Natural killer cell treated with Interleukin-12 subunit alpha and Interleukin-12 subunit beta and Interleukin-15 and Interleukin-18, amount 100 ng/mL, for 72 hours (primary cell): ENCODE measurements at places on chromosomes 5 and 9. TPM values are rescaled to one million over a fixed set of nuclear protein-coding genes. Genes with fewer than 3 reads are reported as not detected.
A peak's percentile ranks its signal among the peaks of the same experiment; 100 is the strongest.

DNA sequence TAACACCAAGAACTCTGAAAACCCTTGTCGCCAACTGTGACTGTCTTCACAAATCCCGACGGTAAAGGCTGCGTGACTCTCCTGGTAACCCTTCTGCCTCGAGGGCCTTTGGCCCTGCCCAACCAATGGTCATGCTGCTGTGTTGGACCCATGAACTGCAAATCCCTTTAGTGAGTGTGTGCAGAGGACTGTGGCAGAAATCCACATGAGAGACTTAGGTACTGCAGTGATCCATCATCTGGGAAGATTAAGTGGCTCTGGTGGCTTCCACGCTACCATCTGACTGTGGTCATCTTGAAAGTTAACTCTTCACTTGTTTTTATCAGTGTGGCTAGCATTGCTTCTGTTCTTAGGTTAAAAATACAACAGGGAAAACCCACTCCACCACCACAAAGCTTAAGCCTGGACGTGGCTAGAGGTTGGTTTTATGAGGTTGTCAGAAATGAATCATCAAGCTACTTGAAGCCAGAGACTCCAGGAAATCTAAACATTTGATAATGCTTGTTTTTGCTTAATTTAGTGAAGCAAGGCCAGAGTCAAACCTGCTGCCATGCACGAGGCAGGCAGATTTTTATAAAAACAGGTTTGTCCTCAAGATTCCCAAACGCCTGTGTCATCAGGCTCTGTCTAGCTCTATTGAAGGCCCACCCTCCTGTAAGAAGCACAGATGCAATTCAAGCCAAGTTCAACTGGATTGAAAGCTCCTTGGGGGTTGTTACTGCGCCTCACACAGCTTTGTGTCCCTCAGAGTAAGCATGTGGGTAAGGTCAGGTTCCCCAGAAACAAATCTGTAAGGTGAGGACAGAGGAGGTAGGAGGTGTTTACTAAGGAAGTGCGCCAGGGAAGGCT, 52.7 kb upstream of the ERCC6L2 start:
- DNase-seq: peak; percentile 79
- H3K27ac ChIP-seq: peak overlapping the region; percentile 66
- H3K4me1 ChIP-seq: peaks cover 47% of the 10 kb centered on the region
- H3K27me3 ChIP-seq: peaks cover 10% of the 10 kb centered on the region
- H3K36me3 ChIP-seq: peaks cover 5% of the 10 kb centered on the region

DNA sequence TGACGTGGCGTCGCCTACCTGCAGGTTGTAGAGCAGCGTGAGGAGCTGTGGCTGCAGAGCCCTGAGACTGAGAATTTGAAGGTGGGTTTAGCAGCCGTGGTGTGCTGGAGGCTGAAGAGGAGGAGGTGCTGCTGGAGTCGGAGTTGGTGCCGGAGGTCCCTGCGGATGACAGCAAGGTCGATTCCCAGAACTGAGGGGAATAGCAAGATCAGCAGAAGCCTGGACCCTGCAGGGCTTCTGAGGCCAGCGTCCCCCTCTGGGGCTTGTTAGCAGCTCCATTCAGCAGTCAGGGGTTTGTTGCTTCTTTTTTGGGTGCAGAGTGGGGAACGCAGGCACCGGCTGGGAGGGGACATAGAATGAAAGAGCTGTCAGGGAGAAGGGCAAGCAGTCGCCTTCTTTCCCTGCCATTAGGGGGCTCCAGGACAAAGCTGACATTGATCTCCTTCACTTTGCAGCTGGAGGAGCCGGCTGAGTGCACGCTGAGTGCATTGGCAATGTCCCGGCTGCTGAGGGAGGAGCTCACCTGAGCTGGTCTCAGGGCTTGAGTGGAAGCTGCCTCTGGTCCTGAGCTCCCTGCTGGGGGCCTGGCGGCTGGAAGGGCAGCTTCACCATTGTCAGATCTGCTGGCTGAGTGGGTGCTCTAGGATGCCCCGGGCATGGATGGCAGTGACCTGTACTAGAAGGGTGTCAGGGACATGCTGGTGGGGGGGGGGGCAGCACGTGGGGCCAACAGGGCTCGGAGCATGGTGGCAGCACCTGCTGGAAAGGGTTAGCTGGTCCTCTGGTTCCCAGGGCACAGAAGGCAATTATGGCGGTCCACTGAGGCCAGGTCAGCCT, 20.8 kb downstream of the OBP2B start:
- H3K4me3 ChIP-seq: no peak overlapping the region
- H3K4me1 ChIP-seq: peaks cover 18% of the 10 kb centered on the region
- H3K36me3 ChIP-seq: no peaks in the 10 kb centered on the region
- DNase-seq: no peak
- no peak overlapping the region for H3K27ac ChIP-seq

Gene PTGR1
- total RNA-seq: not detected

Gene SIGMAR1
- total RNA-seq: 45.6 TPM

- DNase-seq: no peak
- H3K4me1 ChIP-seq: no peaks in the 10 kb centered on the region
- no peak overlapping the region for H3K27ac ChIP-seq
- H3K36me3 ChIP-seq: peaks cover 20% of the 10 kb centered on the region
- H3K4me3 ChIP-seq: no peak overlapping the region
These were observed 483.3 kb downstream of the DMAC1 start for GRCh38 chr9:7316166-7316795.

GRCh38 chr9:14401911-14402310, 88.0 kb upstream of the NFIB start:
- H3K27ac ChIP-seq: no peak overlapping the region
- DNase-seq: no peak
- no peak overlapping the region for H3K4me3 ChIP-seq
- no peaks in the 10 kb centered on the region for H3K36me3 ChIP-seq
- H3K27me3 ChIP-seq: no peaks in the 10 kb centered on the region
- no peaks in the 10 kb centered on the region for H3K4me1 ChIP-seq

Gene SLC36A2
- total RNA-seq: not detected

GRCh38 chr5:28542987-28543386, 1504.6 kb upstream of the CDH9 start:
- H3K4me1 ChIP-seq: no peaks in the 10 kb centered on the region
- H3K27ac ChIP-seq: no peak overlapping the region
- H3K27me3 ChIP-seq: no peaks in the 10 kb centered on the region
- H3K36me3 ChIP-seq: no peaks in the 10 kb centered on the region
- DNase-seq: no peak

Gene ECM2
- not detected for total RNA-seq

Gene TMEM8B
- 1.8 TPM for total RNA-seq

- no peaks in the 10 kb centered on the region for H3K36me3 ChIP-seq
- H3K27ac ChIP-seq: no peak overlapping the region
- H3K27me3 ChIP-seq: no peaks in the 10 kb centered on the region
- DNase-seq: no peak
- H3K4me3 ChIP-seq: no peak overlapping the region
These were observed 149.4 kb upstream of the TARS1 start for GRCh38 chr5:33291216-33292000.

DNA sequence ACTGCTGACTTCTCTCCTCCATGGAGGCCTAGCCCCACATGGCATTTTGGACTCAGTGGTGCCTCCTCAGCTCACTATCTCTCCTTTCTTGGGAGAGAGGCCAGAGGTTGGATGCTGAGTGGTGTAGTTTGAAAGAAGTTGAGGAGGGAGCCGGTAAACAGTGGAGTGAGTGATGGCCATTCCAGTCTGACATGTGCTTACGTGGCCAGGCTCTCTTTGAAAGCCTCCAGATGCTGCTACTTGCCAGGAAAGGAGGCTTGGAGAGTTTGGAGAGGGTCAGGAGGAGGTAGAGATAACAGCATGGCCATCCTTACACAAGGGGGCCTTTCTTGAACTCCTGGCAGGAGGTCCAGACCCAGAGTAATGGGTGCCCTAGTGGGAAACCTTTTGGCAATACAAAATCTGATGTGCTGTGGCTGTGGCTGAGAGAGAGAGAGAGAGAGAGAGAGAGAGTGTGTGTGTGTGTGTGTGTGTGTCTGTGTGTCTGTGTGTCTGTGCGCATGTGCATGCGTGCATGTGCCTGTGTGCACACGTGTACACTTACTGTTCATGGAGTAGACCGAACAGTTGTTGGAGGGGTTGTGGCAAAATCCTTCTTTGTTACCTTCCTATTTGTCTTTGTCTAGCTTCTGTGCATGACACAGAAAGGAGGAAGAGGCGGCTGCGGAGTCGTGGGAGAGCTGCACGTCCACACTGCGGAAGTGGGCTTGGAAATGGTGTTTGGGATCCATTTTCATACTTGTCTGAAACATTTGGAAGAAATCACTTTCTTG, 37.8 kb downstream of the RALGPS1 start:
- DNase-seq: no peak
- H3K36me3 ChIP-seq: no peaks in the 10 kb centered on the region
- no peak overlapping the region for H3K4me3 ChIP-seq
- H3K4me1 ChIP-seq: no peaks in the 10 kb centered on the region
- H3K27me3 ChIP-seq: peaks cover 7% of the 10 kb centered on the region

- H3K27ac ChIP-seq: no peak overlapping the region
- H3K4me1 ChIP-seq: peaks cover 71% of the 10 kb centered on the region
These were observed 29.3 kb downstream of the DOCK2 start for GRCh38 chr5:169666365-169666764.

DNA sequence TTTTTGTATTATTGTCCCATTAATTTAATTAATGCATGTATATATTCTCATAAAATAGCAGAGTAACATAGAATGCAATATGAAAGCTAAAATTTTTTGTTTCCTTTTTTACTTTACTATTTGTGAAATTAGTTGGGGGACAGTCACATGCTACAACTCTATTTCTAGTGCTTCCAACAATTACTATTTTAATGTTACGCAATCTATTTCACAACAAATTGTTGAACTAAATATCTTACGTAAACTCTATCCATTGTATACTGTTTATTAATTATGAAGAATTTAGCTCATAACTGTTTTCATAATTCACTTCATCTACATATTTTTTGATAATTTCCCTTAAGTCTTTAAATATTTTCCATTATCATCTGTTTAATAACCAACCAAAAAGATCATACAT, 1685.4 kb upstream of the CDH6 start:
- no peaks in the 10 kb centered on the region for H3K4me1 ChIP-seq
- peaks cover 7% of the 10 kb centered on the region for H3K36me3 ChIP-seq
- no peaks in the 10 kb centered on the region for H3K27me3 ChIP-seq
- H3K4me3 ChIP-seq: no peak overlapping the region

DNA sequence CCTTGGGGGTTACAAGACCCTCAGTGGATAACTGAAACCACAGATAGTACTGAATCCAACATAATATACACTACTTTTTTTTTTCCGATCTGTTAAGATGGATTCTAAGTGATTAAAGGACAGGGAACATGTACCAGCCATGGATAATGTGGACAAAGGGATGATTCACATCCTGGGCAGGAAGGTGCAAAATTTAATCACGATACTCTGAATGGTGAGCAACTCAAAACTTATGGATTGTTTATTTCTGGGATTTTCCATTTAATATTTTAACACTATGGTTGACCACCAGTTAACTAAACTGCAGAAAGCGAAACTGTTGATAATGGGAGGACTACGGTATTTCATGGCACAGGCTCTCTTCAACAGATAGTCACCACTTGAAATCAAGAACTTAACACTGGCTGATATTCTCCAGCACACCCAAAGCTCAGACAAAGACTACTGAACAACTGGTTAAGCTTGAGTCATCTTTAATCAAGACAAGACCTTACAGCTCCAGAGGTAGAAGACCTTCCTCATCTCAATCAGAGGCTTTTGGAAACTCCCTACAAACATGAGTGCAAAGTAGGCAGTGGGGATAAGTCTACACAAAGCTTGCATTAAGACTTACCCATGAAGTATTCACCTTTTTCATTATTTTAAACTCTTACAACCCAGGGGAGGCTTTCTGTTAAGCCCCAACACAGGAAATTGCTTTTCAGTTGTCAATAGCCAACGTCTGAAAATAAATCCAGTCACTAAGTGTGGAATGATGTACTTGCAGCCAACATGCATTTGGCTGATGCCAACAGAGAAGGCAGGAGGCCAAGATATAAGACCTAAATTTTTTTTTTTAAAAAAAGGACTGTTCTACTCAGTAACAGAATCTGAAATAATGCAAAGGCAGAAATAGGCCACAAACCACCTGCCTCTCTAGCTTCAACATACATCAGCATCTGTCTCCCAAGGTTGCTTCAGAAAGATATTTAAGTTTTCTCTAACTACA, 78.7 kb downstream of the ELAVL2 start:
- DNase-seq: no peak
- no peak overlapping the region for H3K27ac ChIP-seq
- H3K36me3 ChIP-seq: no peaks in the 10 kb centered on the region
- no peak overlapping the region for H3K4me3 ChIP-seq
- no peaks in the 10 kb centered on the region for H3K27me3 ChIP-seq
- no peaks in the 10 kb centered on the region for H3K4me1 ChIP-seq

GRCh38 chr9:120569556-120569955, 10.4 kb downstream of the CDK5RAP2 start:
- DNase-seq: no peak
- H3K4me3 ChIP-seq: no peak overlapping the region
- H3K27me3 ChIP-seq: no peaks in the 10 kb centered on the region
- H3K36me3 ChIP-seq: peaks cover 32% of the 10 kb centered on the region

DNA sequence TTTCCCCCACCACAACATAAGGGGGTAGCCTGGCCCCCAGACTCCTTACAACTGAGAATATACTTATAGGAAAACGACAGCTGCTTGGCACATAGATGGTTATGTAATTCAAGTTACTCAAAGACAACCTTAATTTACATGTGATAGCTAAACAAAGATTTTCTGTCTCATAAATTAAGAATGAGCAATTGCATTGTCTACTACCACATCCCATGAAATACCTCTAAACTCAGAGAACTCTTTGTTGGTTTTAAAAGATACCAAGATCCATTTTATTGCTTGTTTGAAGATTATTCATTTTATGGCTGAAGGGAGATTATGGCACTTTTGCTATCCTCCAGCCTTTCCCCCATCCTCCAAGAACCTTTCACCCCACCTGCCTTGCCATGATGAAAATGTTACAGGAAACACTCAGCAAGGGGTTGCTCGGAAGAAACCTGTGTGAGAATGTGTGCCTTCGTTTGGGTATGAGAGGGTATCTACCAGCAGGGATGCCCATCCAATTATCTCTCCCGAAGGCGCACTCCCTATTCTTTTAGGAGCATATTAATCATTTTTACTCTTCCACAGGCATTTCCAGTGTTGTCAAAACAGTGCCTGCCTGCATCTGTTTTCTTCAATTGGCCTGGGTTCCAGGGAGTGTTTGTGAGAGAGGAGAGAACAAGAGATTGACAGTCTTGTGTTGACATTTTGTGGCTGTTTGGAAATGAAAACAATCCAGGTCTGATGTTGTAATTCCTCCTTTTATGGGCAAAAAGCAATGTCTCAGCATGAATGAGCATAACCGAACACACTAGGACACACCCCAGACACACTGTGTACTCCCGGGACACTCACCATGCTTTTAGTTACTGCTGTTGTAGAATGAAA, 208.0 kb upstream of the ANKRD55 start:
- DNase-seq: no peak
- H3K36me3 ChIP-seq: no peaks in the 10 kb centered on the region
- no peaks in the 10 kb centered on the region for H3K4me1 ChIP-seq
- no peak overlapping the region for H3K27ac ChIP-seq
- H3K4me3 ChIP-seq: no peak overlapping the region

Gene KIF27
- total RNA-seq: 2.6 TPM

DNA sequence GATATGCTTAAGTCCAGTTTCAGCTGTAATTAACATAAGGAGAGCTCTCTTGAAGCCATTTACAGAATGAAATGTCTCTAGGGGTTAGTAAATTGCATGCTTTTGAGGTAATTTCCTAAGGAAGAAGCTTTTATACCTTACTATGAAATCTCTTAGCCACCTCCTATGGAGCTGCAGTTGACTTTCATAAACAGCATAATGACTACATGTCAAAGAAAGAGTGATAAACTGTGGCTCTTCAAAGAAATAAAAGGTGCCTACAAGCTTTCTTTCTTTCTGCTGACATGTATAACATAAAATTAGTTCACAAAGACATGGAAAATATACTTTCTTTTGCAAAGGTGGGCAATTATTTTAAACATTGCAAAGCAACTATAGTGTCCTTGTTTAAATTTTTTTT, 90.8 kb downstream of the TMEM167A start:
- no peak overlapping the region for H3K4me3 ChIP-seq
- H3K36me3 ChIP-seq: no peaks in the 10 kb centered on the region
- no peaks in the 10 kb centered on the region for H3K4me1 ChIP-seq
- no peak for DNase-seq
- H3K27me3 ChIP-seq: no peaks in the 10 kb centered on the region
- no peak overlapping the region for H3K27ac ChIP-seq
